GM23338 (cell line): ENCODE measurements at places on chromosomes 12 and 14. TPM values are rescaled to one million over a fixed set of nuclear protein-coding genes. Genes with fewer than 3 reads are reported as not detected.

- no peaks in the 10 kb centered on the region for H3K36me3 ChIP-seq
- no peak overlapping the region for H3K4me3 ChIP-seq
- no peaks in the 10 kb centered on the region for H3K4me1 ChIP-seq
- H3K27ac ChIP-seq = no peak overlapping the region
Measured at GRCh38 chr12:42015051-42015461, 129.6 kb downstream of the GXYLT1 start.

- H3K4me1 ChIP-seq = peaks cover 7% of the 10 kb centered on the region
- DNase-seq = peak; percentile 40
- H3K27ac ChIP-seq = no peak overlapping the region
- no peaks in the 10 kb centered on the region for H3K27me3 ChIP-seq
Measured at GRCh38 chr12:96091833-96092232, 56.4 kb upstream of the LTA4H start.

GRCh38 chr12:3536096-3536875 lies 45.3 kb downstream of the PRMT8 start:
- H3K27me3 ChIP-seq = no peaks in the 10 kb centered on the region
- DNase-seq = no peak
- H3K36me3 ChIP-seq = no peaks in the 10 kb centered on the region

DNA sequence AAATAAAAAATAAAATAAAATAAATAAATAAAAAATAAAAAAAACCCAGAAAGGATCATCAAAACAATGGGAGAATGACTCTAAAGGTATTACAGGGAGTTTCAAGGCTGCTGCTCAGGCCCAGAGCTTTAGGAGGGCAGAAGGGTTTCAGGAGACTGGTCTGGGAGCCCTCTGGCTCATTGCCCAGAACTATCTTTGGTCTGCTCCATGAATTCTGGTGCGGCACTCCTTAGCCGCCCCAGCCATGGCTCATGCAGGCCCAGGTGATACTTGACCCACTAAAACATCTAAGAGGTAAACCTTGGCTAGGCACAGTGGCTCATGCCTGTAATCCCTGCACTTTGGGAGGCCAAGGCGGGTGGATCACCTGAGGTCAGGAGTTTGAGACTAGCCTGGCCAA lies 14.7 kb upstream of the TMED10 start:
- no peaks in the 10 kb centered on the region for H3K27me3 ChIP-seq
- no peak for DNase-seq
- H3K4me1 ChIP-seq = no peaks in the 10 kb centered on the region
- no peak overlapping the region for H3K4me3 ChIP-seq
- no peaks in the 10 kb centered on the region for H3K36me3 ChIP-seq

- H3K36me3 ChIP-seq = no peaks in the 10 kb centered on the region
- peak; percentile 26 for DNase-seq
- H3K4me3 ChIP-seq = no peak overlapping the region
- no peaks in the 10 kb centered on the region for H3K27me3 ChIP-seq
Measured at GRCh38 chr14:50038398-50039119, 77.8 kb downstream of the VCPKMT start.

DNA sequence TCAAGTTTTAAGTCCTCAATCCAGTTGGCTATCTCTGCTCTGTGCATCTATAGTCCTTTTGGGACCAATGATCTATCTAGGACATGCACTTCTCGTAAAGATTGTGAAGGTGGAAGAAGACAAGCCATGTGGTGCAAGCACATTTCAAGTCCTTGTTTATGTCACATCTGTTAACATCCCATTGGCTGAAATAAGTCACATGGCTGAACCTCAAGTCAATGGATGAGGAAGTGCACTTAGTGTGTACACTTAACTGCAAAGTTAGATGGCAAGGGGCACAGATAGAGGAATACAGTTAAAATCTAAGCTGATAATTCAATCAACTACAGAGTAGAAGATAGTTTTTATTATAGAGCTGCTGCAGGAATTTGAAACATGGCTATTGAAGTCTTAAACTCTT lies 362.8 kb upstream of the TBX3 start:
- no peaks in the 10 kb centered on the region for H3K36me3 ChIP-seq
- no peak overlapping the region for H3K27ac ChIP-seq
- H3K4me3 ChIP-seq = no peak overlapping the region
- H3K4me1 ChIP-seq = no peaks in the 10 kb centered on the region

PIK3C2G gene
- polyA plus RNA-seq = not detected in 2 replicates

- no peaks in the 10 kb centered on the region for H3K27me3 ChIP-seq
- no peak overlapping the region for H3K4me3 ChIP-seq
- no peak overlapping the region for H3K27ac ChIP-seq
- H3K36me3 ChIP-seq = no peaks in the 10 kb centered on the region
Measured at GRCh38 chr12:16726879-16727278, 120.9 kb upstream of the LMO3 start.

DNA sequence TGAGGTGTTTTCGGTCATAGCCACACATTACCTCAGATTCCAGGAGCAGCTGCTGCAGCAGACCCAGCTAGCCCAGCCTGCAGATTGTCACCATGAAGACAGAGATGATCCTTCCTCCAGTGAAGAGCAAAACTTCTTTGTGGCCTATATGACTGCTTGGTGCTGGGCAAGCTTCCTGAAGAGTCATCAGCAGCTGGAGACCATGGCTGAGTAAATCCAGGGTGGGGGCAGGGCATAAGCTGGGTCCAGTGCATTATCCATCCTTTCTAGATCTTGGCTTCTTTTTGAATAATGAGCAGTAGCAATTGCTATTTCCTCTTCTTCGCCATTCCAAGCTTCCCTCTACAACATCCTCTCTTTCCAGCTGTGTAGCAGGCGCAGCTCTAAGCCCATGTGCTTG lies 373.1 kb upstream of the DDHD1 start:
- no peaks in the 10 kb centered on the region for H3K4me1 ChIP-seq
- H3K27ac ChIP-seq = no peak overlapping the region

DNA sequence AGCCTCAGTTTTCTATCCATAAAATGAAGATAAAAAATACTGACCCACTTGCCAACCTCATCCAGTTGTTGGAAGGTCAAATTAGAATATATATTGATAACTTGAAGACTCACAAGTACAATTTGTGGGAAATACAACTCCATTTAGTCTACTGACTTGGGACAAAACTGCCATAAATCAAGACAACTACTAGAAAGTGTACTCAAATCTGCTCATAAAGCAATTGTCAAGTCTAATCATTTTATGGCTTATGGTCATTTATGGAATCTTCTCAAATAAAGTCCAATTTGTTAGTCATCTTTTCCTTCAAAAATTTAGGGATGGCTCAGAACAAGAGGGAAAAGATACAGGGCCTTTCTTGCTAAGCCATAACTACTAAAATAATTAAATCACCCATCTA lies 7.0 kb downstream of the BTG1 start:
- no peak for DNase-seq
- H3K27ac ChIP-seq = no peak overlapping the region
- peaks cover 10% of the 10 kb centered on the region; the same call in 1 of the 2 replicates for H3K36me3 ChIP-seq
- peak overlapping the region; percentile 78 for H3K4me3 ChIP-seq

KLRB1 gene
- 0.18 TPM in 1 of 2 replicates, not detected in the other for polyA plus RNA-seq

GRCh38 chr12:120646044-120646443 lies 5.6 kb downstream of the CABP1 start:
- DNase-seq = no peak
- H3K27ac ChIP-seq = no peak overlapping the region
- peaks cover 21% of the 10 kb centered on the region for H3K4me1 ChIP-seq
- no peaks in the 10 kb centered on the region for H3K36me3 ChIP-seq

- DNase-seq = no peak
- 0 out of 2 replicates have a peak, but pooled peaks cover 5% of the 10 kb centered on the region for H3K4me1 ChIP-seq
Measured at GRCh38 chr12:12705838-12706520, 10.0 kb upstream of the GPR19 start.

- H3K27me3 ChIP-seq = no peaks in the 10 kb centered on the region
- no peak overlapping the region for H3K4me3 ChIP-seq
- no peak overlapping the region for H3K27ac ChIP-seq
- no peak for DNase-seq
- no peaks in the 10 kb centered on the region for H3K36me3 ChIP-seq
Measured at GRCh38 chr14:86501611-86502010, 971.7 kb downstream of the FLRT2 start.

MYO1H gene
- not detected in 2 replicates for polyA plus RNA-seq

GRCh38 chr12:116156614-116157013 lies 120.9 kb downstream of the MED13L start:
- peaks cover 76% of the 10 kb centered on the region for H3K4me1 ChIP-seq
- H3K27ac ChIP-seq = no peak overlapping the region
- no peak overlapping the region for H3K4me3 ChIP-seq

CLEC1B gene
- polyA plus RNA-seq = not detected in 2 replicates

MBIP gene
- 44.4 and 49.7 TPM in 2 replicates for polyA plus RNA-seq

CAPZA3 gene
- polyA plus RNA-seq = not detected in 2 replicates

KCNK10 gene
- 0.07 and 0.29 TPM in 2 replicates for polyA plus RNA-seq

DNA sequence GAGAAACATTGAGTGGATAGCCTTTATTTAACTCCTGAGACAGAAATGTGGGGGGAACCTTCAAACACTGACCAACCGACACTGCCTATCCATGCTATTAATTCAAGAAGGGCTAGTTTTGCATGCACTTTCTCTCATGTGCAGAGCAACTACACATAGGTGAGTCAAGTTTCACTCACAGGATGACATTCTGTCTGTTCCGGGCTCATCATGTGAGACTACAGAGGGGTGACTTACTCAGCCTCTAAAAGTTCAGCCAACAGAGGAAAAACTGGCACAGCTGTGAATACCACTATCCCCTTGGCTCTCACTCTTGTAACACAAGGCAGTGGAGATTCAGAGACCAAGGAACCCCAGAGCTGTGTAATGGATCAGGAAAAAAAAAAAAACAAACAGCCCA lies 13.3 kb downstream of the BEST3 start:
- H3K27me3 ChIP-seq = no peaks in the 10 kb centered on the region
- H3K4me1 ChIP-seq = peaks cover 23% of the 10 kb centered on the region
- no peak overlapping the region for H3K27ac ChIP-seq
- no peak overlapping the region for H3K4me3 ChIP-seq

DNA sequence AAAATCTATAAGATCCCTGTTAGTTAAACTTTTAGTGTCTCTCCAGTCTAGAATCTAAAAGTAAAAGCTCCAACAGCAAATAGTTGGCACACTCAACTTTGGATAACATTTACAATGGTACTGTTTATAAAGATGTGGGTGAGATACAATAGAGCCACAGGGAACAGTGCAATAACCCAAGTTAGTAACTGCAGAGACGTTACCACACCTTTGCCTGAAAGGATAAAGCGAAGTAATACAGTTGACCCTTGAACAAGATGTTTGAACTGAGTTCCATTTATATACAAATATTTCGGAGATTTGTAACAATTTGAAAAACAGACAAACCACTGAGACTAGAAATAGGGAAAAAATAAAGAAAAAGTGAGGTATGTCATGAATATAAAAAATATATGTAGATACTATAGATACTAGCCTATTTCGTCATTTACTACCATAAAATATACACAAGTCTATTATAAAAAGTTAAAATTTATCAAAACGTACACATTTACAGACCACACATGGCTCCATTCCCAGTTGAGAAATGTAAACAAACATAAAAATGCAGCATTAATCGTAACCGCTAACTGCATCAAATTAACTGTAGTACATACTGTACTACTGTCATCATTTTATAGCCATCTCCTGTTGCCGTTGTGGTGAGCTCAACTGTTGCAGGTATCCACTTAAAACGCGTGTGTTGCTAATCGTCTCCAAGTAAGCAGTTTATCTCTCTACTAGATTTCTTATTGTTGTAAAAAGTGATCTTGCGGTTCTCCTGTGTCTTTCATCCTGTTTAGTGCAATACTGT lies 56.5 kb upstream of the HIF1A start:
- no peak for DNase-seq
- H3K27me3 ChIP-seq = no peaks in the 10 kb centered on the region
- no peak overlapping the region for H3K27ac ChIP-seq

B3GNT4 gene
- polyA plus RNA-seq = 1.8 and 2.4 TPM in 2 replicates

GRCh38 chr14:105039458-105040205 lies 18.7 kb upstream of the CDCA4 start:
- H3K4me1 ChIP-seq = no peaks in the 10 kb centered on the region
- H3K4me3 ChIP-seq = no peak overlapping the region
- no peaks in the 10 kb centered on the region for H3K36me3 ChIP-seq

GRCh38 chr12:94001691-94002090 lies 146.7 kb upstream of the PLXNC1 start:
- no peaks in the 10 kb centered on the region; the same call in 1 of the 2 replicates for H3K36me3 ChIP-seq
- DNase-seq = no peak
- no peak overlapping the region for H3K4me3 ChIP-seq
- H3K4me1 ChIP-seq = no peaks in the 10 kb centered on the region
- H3K27me3 ChIP-seq = no peaks in the 10 kb centered on the region

CCDC196 gene
- polyA plus RNA-seq = 0.27 TPM in 1 of 2 replicates, not detected in the other

GRCh38 chr12:25730489-25731349 lies 177.6 kb upstream of the LMNTD1 start:
- H3K36me3 ChIP-seq = no peaks in the 10 kb centered on the region
- no peak overlapping the region for H3K4me3 ChIP-seq
- no peaks in the 10 kb centered on the region for H3K27me3 ChIP-seq
- peak; percentile 41 for DNase-seq

DNA sequence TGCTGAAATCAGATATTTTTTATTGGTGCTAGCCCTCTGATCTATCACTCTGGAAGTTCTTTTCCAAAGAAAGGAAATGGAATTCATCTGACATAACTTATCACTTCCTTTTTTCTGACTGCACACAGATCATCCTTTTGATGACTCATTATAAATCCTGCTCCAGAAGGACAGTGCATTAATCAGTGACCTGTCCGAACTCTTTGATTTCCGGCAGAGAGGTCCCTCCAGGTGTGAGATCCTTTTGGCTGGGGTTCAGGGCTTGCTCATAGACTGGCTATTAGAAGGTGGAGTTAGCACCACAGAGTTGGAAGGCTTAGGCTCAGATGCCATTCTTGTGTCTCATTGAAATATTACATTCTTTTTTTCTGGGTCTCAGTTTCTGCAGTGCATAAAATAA lies 328.2 kb downstream of the ZFP36L1 start:
- no peaks in the 10 kb centered on the region for H3K27me3 ChIP-seq
- no peak overlapping the region for H3K4me3 ChIP-seq
- no peak overlapping the region for H3K27ac ChIP-seq
- peaks cover 11% of the 10 kb centered on the region for H3K4me1 ChIP-seq

- H3K27ac ChIP-seq = no peak overlapping the region
- no peak for DNase-seq
- peaks cover 22% of the 10 kb centered on the region for H3K27me3 ChIP-seq
- no peak overlapping the region for H3K4me3 ChIP-seq
- H3K36me3 ChIP-seq = no peaks in the 10 kb centered on the region
Measured at GRCh38 chr12:106902053-106902452, 53.7 kb upstream of the TMEM263 start.
